Fibroblast of the aortic adventitia (primary cell): ENCODE measurements at places on chromosomes 1 and 21. TPM values are rescaled to one million over a fixed set of nuclear protein-coding genes. Genes with fewer than 3 reads are reported as not detected.
A peak's percentile ranks its signal among the peaks of the same experiment; 100 is the strongest.

GRCh38 chr1:25033030-25033827 is 103.2 kb upstream of the RUNX3 start:
- no peak for DNase-seq

The CD1D gene
- 0.09 TPM in 1 of 2 replicates, not detected in the other for total RNA-seq

GRCh38 chr1:226739696-226740065 is 599 bp upstream of the ITPKB start:
- DNase-seq, result no peak

DNA sequence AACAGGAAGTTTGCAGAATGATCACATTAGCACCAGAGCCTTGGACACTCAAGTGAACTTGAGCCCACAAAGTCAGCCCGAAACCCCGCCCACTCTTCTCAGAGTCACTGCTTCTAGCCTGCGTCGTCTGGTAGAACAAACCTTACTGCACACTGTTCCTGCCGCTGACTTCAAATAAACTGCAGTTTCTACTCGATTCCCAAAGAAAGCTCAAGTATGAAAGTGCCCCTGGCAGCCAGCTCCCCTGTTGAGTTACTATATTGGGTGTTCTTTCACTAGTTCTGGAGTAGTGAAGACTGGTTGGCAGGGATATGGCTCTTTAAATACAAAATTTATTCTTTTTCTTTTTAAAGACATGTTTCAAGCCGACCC is 164.7 kb downstream of the GALNT2 start:
- peak; percentile 70 for DNase-seq

DNA sequence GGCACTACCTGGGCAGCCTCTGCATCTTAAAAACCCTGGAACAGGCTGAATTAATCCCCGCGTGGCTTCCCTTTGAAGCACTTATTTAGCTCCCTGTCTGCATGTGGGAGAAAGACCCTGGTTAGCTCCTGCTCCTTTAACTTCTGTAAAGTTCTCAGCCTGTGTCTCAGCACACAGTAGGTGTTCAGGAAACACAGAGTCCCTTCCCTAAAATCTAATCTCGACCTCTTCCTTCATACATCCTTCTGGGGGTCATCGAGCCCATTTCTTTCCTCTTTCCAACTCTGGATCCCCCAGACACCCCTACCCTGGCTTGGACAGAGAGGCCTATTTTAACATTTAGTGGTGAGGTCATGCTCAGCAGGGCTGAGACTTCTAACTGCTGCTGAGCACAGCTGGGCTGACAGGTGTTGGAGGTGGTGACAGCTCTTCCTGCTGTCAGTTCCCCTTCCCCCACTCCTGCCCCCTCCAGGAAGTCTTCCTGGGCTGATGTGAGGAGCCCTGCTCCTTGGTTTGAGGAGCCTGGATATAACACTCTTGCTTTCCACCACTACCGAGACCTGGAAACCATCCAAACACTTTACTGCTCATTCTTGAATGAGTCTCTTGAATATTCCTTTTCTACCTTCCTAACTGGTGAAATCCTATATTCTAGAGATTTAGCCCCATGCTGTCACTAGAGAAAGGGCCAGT is 5.3 kb downstream of the E2F2 start:
- DNase-seq, result no peak

DNA sequence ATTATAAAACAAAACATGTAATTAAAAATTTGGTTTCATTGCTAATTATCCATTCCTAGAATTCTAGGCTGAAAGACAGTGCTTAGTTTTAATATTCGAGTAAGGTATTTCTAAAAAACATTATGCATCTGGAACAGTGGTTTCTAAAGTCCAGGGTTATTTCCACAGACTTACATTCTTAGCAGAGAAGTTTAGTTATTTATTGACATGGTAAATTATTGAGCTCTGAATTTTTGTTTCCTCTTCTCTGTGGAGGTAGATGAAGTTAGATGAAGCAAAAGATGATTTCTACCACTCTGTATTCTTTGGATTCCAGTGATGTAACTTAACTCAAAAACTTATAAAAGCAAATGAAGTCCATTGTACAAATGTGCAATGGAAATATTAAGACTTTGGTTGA is 709.4 kb downstream of the MRPL39 start:
- no peak for DNase-seq

The HSF2BP gene
- 2.3 and 7.3 TPM in 2 replicates for total RNA-seq

DNA sequence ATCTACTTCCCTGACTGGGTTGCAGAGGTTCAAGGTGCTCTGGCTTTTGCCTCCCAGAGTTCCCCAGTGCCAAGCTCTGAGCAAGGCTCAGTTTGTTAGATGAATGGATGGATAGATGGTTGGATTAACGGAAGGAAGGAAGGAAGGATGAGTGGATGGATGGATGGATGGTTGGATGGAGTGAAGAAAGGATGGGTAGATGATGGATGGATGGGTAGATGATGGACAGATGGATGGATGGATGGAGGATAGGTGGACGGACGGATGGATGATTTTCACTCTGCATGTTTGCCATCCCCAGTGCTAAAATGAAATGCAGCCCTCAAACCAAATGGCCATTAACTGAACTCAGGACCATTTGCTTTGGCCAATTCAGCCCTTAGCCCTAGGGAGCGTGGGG is 27.4 kb upstream of the TENT5C start:
- no peak for DNase-seq

DNA sequence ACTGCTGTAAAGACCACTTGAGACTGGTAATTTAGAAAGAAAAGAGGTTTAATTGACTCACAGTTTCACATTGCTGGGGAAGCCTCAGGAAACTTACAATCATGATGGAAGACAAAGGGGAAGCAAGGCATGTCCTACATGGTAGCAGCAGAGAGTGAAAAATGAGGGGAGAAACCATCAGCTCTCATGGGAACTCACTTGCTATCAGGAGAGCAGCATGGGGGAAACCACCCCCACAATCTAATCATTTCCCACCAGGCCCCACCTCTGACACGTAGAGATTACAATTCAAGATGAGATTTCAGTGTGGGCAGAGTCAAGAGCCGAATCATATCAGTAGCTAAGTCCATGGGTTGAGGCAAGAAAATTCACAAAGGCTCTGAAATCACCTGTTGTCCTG is 23.8 kb upstream of the LYPD8 start:
- DNase-seq, result no peak

DNA sequence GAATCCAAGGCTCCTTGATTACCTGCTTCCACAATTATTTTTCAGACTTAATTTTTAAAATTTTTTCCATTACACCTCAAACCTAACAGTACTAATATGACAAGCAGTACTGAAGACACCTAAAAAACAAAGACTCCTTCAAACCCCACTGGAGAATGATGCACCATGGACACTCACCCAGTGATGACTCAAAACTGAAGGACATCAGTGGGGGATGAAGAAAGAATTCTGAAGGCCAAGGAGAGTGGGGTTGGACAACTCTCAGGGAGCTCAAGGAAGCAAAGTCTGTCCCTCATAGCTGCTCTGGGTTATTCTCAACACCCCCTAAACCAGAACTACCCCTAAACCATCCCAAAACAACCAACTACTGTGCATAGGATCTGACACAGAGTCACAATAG is 2.4 kb upstream of the ARHGAP29 start:
- DNase-seq, result no peak

DNA sequence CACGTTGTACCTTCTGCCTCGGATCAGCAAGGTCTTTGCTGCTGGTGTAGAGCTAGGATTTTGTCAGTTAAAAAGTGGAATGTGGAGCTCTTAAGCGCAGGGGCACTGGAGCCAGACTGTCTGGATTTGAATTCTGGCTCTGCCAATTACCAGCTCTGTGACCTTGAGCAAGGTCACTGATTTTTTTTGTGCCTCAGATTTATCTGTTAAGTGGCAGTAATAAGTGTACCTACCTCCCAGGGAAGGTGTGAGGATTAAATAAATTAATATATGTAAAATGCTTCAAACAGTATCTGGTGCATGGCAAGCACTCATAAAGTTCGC is 40.3 kb downstream of the UBE2U start:
- DNase-seq, result no peak

DNA sequence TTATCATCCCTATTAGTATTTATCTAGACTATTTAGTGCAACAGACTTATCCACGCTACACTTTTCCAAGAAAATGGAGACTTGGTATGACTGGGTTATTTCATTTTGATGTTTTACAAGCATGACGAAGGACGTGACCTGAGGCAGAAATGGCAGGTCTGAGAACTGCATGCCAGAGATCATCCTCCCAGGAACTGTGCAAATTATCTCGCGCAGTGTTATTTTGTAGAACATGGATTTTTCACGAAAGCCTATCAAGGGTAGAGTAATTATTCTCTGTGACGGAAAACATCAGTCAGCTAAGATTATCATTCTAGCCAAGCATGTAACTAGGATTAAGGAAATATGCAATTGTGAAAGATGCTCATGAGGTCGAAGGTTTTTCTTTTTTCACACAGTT is 361.5 kb upstream of the AJAP1 start:
- DNase-seq, result no peak

The S100A12 gene
- not detected in 2 replicates for total RNA-seq

- DNase-seq, result no peak
Observed at GRCh38 chr1:194568610-194569009, 1382.2 kb upstream of the B3GALT2 start.

GRCh38 chr1:93779540-93780165 is 98.0 kb upstream of the BCAR3 start:
- DNase-seq, result no peak

The SPRR2G gene
- not detected in 2 replicates for total RNA-seq

DNA sequence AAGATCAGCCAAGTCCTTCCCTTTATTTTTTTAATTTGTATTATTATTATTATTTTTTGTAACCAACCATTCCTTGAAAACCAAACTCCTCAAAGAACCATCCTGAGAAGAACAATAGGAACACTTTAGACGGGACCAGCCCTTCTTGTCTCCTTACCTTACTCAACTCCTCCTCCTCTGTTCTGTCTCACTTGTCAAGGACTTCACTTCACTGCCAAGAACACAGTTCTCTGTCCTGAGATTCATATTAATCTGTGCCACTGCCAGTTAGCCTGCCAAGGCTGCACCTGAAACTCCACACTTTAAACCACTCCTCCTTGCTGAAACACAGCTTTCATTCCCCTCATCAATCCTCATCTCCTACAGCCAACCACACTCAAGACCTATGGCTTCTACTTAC is 73.8 kb upstream of the ATP1A1 start:
- no peak for DNase-seq

GRCh38 chr1:101043776-101044175 is 18.2 kb upstream of the DPH5 start:
- DNase-seq, result peak; percentile 44

DNA sequence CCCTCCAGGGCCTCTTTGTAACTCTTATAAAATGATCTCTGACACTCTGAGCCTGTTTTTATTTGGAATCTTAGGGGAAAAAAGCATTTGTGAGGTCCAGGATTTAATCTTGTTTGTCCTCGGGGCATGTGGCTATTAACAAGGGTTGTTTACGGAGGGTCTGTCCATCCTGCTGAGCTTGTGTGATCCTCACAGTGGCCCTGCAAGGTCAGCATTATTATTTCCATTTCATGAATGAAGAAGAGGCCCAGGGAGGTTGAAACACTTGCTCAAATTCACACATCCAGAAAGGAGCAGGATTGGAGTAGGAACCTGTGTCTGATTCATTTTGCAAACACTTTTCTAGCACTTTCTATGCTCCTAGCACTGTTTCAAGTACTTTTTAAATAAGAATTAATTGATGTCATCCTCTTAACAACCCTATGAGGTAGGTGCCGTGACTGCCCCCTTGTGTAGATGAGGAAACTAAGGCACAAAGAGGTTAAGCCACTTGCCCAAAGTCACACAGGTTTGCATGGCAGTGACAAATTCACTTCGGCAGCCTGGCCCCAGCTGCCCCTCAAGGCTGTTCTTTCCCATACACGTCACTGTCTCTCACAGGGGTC is 178.9 kb downstream of the MIS18A start:
- DNase-seq, result no peak

GRCh38 chr1:210445485-210445884 is 116.8 kb downstream of the HHAT start:
- no peak for DNase-seq

The S100A8 gene
- total RNA-seq, result not detected in 2 replicates

GRCh38 chr1:65830306-65830705 is 37.6 kb downstream of the PDE4B start:
- no peak for DNase-seq

The IGSF21 gene
- not detected in 2 replicates for total RNA-seq

DNA sequence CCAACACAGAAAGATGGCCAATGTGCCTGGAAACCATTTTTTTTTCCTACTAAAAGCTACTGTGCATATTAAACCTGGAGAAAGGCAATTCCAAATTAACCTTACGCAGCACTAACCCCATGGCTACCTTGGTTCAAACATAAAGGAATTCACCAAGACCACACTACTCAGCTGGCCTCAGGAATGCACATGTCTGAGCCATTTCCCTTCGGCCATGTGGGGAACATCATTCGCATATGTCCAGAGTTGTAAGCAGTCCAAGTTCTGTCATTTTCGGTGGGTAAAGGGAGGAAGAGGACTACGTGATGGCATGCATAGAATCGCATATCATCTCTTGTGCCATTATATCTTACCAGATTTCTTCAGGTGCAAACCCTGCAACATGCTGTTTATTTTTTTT is 175.4 kb downstream of the NTMT2 start:
- DNase-seq, result no peak

- DNase-seq, result peak; percentile 12
Observed at GRCh38 chr1:46364612-46365011, 24.0 kb downstream of the NSUN4 start.

The MTOR gene
- total RNA-seq, result 23.1 and 36.3 TPM in 2 replicates

The HMGCS2 gene
- total RNA-seq, result not detected in 2 replicates

DNA sequence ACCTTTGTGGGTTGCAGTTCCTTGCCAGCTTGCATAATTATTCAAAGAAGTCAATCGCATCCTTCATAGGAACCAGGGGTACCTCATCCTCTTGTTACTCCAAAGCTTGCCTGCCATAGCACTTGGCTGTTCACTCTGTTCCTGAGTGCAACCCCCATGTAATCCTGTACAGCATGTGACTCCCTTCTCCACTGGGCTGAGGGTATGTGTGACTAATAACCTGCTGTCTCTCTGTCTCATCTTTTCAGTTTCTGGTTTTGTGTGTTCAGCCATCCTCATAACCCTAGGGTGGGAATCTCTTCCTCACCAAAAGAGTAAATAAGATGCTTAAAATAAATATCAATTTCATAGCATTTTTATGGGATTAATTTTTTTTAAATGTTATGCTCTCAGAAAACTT is 351.9 kb downstream of the S1PR1 start:
- DNase-seq, result no peak

The PRR9 gene
- not detected in 2 replicates for total RNA-seq

DNA sequence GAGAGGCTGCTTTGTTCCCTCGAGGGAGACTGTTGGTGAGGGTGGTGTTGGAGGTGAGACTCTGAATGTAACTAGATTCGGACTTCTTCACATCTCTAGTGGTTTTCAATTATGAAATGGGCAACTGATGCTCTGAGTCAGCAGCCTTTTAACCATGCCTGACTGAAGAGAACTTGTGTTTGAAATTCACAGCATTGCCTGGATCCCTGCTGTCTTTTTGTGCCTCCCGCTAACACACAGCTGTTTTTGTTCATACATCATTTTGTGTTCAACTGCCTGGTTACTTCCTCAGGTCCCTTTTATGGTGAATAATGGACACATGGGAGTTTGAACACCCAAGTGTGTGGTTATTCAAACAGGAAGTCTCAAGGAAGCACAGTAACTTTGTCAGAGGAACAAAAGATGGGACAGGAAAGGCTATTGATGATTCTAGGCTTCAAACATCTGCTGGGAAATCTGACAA is 16.8 kb downstream of the LAMC1 start:
- peak; percentile 71 for DNase-seq

GRCh38 chr1:109786531-109787021 is 22.9 kb upstream of the EPS8L3 start:
- peak; percentile 27 for DNase-seq

- DNase-seq, result no peak
Observed at GRCh38 chr21:41955516-41955915, 1.7 kb upstream of the C2CD2 start.
